GM23248 (cell line): ENCODE measurements at places on chromosomes 1 and 21. TPM values are rescaled to one million over a fixed set of nuclear protein-coding genes. Genes with fewer than 3 reads are reported as not detected.

- peak; percentile 46 for DNase-seq
Observed at GRCh38 chr1:78284354-78284753, 206.4 kb upstream of the PTGFR start.

The TPTE gene
- not detected in 2 replicates for total RNA-seq

- peak; percentile 85 for DNase-seq
Observed at GRCh38 chr1:115929881-115930280, 46.4 kb upstream of the SLC22A15 start.

GRCh38 chr21:35565204-35565611 is 495.1 kb downstream of the SETD4 start:
- peak; percentile 94 for DNase-seq

DNA sequence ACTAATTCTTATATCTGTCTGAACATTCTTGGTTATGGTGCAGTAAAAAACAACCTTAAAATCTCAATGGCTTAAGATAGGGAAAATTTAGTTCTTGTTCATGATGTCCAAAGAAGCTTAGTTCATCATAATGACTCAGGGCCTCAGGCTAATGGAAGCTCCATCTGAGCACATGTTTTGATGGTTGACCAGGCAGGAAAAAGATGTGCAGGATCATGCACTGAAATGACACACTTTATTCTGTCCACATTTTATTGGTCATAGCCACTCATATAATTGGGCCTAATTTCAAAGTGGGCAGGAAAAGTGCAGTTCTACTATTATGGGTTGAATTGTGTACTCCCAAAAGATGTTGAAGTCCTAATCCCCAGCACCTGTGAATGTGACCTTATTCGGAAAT is 198.2 kb downstream of the CENPF start:
- DNase-seq = peak; percentile 65

GRCh38 chr21:27741736-27742135 is 774.8 kb upstream of the ADAMTS5 start:
- peak; percentile 30 for DNase-seq

GRCh38 chr1:167792188-167792565 is 70.4 kb downstream of the MPZL1 start:
- DNase-seq = no peak

- peak; percentile 98 for DNase-seq
Observed at GRCh38 chr1:27603681-27604578, at the start of gene AHDC1. Gene AHDC1 (minus strand): TSS chr1:27604144. CDS start chr1:27552115, 52,029 bp downstream.

- no peak for DNase-seq
Observed at GRCh38 chr1:235278233-235278914, 49.6 kb downstream of the ARID4B start.

- DNase-seq = peak; percentile 98
Observed at GRCh38 chr1:31689854-31690253, 14.0 kb downstream of the COL16A1 start.

The TTF2 gene
- 3.0 and 6.5 TPM in 2 replicates for total RNA-seq

DNA sequence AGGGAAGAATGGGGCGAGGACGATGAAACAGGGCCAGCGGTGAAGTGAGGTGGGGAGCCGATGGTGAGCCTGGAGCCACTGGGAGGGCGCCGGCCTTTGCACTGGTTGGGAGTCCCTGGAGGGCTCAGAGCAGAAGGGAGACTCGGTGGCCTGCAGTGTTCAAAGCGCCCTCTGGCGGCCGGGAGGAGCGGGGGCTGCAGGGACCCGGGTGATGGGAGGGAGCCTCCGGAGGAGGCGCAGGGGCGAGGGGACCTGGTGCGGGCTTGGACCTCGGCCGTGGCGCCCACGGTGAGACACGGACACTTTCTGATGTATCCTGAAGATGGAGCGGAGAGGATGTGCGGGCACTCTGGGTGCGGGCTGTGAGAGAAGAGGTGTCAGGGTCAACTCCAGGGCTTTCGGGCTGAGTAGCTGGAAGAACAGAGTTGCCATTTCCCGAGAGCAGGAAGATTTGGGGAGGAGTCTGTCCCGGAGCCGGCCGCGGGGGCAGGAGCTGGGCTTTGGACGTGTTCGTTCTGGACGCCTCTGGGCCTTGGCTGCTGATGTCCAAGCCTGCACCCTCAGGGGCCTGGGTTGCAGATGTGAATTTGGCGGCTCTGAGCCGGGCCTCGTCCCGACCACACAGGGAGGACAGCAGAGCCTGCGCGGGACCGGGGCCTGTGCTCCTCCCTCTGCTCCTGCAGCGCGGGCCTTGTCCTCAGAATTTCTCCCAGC is 29.7 kb downstream of the HEYL start:
- DNase-seq = peak; percentile 53

DNA sequence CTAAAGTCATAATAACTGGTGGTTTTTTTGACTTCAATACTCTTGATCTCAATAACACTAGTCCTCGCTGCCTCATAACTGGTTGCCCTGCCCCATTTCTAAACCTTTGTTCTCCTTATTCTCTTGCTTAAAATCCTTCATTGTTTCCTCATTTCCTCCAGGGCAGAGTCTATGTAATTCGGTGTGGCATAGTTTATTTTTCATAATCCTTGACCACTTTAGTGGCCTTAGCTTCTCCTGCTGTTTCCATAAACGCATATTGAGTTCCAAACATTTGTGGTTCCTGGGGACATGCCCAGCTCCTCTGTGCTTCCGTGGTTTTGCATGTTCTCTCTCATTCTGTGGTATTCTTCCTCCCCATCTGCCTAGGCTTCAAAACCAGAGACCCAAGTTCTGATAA is 19.0 kb upstream of the TLCD4 start:
- DNase-seq = no peak

The FALEC gene
- total RNA-seq = not detected in 2 replicates

The GJC2 gene
- 0.54 and 2.7 TPM in 2 replicates for total RNA-seq

The LCE1C gene
- not detected in 2 replicates for total RNA-seq
